Memory B cell (primary cell): ENCODE measurements at places on chromosomes 7 and 10.

DNA sequence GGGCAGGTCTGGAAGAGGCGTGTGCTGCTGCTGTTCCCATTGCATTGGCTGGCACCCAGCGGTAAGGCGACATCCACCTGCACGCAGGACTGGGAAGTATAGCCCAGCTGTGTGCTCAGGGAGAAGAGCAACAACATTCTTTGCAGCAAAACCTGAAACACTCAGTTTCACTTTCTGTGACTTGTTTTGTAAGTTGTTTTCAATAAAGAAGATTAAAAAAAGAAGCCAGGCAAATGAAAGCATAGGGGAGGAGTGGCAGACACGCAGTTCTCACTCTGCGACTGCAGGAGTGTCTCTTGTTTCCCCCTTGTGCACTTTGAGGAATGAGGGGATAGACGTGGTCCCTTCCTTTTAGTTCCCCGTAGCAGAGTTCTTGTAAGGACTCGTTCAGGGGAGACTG, 5.8 kb downstream of the FBH1 start:
- no peak for DNase-seq

- no peak for DNase-seq
Observed at GRCh38 chr7:130752424-130752823, 18.4 kb upstream of the KLF14 start.

DNA sequence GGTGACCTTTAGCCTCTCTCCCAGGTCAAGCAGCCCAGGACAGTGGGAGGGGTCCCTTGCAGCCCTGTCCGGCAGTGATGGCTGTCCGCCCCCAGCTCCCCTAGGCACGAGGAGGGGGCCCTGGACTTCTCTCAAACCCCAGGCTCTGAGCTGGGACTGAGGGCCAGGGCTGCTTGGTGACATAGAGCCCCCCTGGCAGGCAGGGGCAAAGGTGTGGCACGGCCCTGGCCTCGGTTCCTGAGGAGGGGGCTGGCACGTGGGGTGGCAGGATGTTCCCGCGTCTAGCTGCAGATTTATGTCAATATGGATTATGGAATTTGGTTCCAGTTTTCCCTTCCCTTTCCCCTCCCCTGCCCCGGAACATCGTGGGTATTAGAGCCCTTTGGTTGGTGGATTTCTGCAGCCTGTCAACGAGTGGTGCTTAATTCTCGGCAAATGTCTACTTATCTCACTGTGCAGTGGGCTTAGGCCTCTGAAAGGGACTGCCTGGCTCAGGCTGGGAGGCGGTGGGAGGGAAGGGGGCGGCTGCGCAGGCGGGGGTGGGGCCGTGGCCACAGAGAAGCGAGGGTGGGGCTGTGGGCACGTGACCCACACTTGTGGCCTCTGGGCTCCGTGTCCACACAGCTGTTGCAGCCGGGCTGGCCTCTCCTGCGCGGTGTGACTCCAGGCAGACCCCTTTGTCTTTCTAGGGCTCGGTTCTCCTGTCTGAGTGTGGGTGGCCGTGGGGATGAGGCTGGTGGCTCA, 19.3 kb downstream of the UNCX start:
- DNase-seq: no peak

- DNase-seq: no peak
Observed at GRCh38 chr7:69893906-69894305, 295.6 kb downstream of the AUTS2 start.

- DNase-seq: peak; percentile 58
Observed at GRCh38 chr10:95430231-95430951, 130.8 kb downstream of the SORBS1 start.

GRCh38 chr7:102404005-102404861, 8.1 kb downstream of the PRKRIP1 start:
- DNase-seq: peak; percentile 64

DNA sequence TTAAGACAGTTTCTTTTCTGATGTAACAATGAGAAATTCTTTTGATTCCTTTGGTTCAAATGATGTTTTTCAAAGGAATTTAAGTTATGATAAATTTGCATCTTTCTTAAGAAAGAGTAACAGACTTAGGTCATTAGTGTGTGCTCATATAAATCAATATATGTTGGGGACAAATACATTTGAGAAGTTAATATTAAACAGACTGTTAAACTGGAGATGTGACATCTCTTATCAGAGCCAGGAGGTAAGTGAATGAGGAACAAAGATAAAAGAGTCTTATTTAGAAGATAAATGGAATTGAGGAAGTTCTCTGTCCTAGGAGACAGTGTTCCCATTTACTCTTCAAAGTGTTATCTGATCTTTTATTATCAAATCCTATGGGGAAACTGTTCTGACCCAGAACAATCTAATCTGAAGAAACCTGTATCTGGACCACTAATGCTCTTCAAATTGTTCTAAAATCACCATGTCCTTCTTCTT, 104.8 kb upstream of the LAMB4 start:
- DNase-seq: no peak

GRCh38 chr10:133107442-133107841, 19.7 kb downstream of the ADGRA1 start:
- DNase-seq: no peak

DNA sequence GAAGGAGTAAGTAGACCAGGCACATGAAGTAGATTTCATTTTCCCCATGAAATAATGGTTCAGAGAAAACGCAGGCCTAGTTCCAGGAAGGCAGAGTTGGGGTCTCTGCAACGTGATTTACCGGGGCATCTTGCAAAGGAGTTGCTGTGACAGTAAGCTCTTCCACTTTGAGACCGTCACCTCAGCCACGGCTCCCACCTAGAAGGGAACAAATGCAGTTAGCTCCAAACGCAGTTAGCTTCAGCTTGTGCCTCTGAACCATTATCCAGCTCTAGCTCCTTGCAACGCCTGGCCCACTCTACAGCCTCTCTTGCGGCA, 7.0 kb upstream of the MYO1G start:
- DNase-seq: no peak

GRCh38 chr7:137080516-137081203, 212.2 kb downstream of the CHRM2 start:
- no peak for DNase-seq

DNA sequence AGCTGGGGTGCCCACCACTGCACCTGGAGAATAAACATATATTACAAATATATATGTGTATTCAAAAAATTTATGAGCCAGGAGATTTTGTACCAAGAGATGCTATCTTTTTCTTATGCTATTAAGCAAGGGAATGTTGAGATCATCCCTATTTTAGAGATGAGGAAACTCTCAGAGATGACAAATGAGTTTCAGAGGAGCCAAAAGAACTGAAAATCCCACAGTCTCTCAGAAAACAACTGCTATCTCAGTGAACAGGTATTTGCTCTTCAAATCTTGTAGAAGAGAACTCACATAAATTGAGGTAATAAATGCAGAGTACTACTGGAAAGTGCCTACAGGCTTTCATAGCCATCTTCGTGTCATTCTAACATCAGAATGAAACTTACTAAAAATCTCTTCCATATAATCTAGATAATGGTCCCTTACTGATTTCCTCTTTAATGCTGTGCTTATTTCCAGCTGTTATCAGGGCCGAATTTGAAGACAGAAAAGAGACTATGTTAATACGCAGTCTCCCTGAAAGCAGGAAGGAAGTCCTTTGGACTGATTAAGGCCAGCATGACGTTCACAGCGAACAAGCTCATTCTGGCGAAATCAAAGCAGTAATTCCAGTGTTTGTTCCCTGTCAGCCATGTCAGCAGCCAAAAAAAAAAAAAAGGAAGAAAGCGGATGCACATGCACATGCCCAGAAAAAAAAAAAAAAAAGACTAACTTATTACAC, 29.4 kb upstream of the ANAPC16 start:
- DNase-seq: no peak

GRCh38 chr10:66671562-66671961, 254.3 kb upstream of the LRRTM3 start:
- no peak for DNase-seq

- no peak for DNase-seq
Observed at GRCh38 chr7:39754326-39755120, 131.2 kb downstream of the RALA start.

- DNase-seq: peak; percentile 27
Observed at GRCh38 chr10:43120929-43121314, 17.3 kb upstream of the CSGALNACT2 start.

- no peak for DNase-seq
Observed at GRCh38 chr10:10872035-10872673, 145.5 kb upstream of the CELF2 start.

- DNase-seq: no peak
Observed at GRCh38 chr10:67818323-67818722, 19.7 kb downstream of the DNAJC12 start.

- DNase-seq: no peak
Observed at GRCh38 chr7:33459340-33459751, 330.0 kb downstream of the BBS9 start.

DNA sequence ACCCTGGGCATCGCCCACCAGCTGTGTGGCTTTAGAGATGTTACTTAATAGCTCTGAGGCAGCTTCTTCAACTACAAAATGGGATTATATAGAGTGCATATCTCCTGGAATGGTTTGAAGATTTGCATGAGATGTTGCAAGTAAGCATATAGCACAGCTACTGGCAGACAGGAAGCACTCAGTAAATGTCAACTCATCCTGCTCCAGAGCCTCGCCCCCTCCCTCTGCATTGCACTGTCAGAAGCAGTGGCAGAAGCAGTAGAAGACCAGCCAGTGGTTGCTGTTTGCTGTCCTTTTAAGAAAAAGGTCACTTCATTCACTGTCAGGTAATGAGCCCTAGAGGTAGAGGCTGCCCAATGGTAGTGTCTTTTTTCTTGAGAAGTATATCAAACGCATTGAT, 180.0 kb upstream of the GHITM start:
- no peak for DNase-seq

GRCh38 chr7:101428093-101428866, 65.6 kb downstream of the COL26A1 start:
- DNase-seq: no peak

- DNase-seq: no peak
Observed at GRCh38 chr10:46536781-46537180, 19.7 kb downstream of the GPRIN2 start.

DNA sequence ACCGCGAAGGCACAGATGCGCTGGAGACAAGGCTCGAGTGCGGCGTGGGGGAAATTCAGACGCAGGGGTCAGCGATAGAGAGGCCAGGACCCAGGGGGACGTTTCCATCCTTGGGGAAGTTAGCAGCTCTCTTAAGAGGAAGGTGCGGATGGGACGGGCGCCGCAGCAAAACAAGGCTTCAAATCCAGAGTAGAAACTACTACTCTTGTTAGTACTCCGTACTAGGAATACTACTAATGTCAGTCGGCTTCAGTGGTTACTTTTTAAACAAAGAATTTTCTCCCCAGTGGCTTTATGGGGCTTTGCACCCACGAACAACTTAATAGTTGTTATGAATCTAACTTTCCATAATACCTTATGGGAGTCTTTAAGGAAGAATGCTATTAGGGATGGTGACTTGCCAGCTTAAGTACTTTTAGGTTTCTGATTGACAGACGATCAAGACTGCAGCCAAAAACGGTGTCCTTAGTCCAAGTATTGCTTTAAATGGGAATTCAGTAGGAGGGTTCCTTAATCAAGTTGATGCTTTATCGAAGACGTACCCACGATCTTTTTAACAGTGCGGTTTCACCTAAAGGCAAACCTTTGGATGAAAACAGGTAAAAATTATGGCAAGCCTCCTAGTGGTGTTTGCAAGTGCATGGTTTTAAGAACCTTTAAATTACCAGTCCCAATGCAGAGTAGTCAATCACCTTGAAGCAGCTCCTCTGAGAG, 812 bp upstream of the IDE start:
- peak; percentile 11 for DNase-seq

GRCh38 chr7:155455132-155455693, 2.7 kb upstream of the EN2 start:
- DNase-seq: no peak

DNA sequence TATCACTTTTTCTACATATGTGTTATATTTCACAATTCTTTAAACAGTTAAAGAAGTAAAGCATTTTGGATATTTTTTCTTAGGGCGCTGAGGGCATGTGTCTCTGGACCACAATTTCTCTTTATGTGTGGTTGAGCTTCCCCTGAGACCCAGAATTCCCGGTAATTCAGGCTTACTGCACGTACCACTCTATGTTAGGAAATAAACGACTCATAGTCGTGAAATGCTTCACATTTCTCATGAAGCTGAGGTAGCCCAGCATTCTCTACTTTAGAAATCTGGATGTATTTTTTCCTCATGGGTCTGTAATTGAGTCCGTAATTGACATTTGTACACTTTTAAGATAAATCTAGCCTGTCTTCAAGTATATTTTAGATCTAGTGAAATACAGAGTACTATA, 170.6 kb downstream of the FZD1 start:
- no peak for DNase-seq

DNA sequence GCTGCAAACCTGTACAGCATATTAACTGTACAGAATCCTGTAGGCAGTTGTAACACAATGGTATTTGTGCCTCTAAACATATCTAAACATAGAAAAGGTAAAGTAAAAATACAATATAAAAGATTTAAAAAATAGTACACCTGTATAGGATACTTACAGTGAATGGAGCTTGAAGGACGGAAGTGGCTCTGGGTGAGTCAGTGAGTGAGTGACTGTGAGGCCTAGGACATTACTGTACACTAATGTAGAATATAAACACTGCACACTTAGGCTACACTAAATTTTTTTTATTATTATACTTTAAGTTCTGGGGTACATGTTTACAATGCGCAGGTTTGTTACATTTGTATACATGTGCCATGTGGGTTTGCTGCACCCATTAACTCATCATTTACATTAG, 97.3 kb upstream of the STK17A start:
- DNase-seq: no peak

GRCh38 chr7:49001610-49002033, 77.3 kb downstream of the CDC14C start:
- no peak for DNase-seq

GRCh38 chr7:148108381-148108780, 482.2 kb upstream of the C7orf33 start:
- no peak for DNase-seq
